ENCODE measurements at places on chromosomes 1 and 21.

DNA sequence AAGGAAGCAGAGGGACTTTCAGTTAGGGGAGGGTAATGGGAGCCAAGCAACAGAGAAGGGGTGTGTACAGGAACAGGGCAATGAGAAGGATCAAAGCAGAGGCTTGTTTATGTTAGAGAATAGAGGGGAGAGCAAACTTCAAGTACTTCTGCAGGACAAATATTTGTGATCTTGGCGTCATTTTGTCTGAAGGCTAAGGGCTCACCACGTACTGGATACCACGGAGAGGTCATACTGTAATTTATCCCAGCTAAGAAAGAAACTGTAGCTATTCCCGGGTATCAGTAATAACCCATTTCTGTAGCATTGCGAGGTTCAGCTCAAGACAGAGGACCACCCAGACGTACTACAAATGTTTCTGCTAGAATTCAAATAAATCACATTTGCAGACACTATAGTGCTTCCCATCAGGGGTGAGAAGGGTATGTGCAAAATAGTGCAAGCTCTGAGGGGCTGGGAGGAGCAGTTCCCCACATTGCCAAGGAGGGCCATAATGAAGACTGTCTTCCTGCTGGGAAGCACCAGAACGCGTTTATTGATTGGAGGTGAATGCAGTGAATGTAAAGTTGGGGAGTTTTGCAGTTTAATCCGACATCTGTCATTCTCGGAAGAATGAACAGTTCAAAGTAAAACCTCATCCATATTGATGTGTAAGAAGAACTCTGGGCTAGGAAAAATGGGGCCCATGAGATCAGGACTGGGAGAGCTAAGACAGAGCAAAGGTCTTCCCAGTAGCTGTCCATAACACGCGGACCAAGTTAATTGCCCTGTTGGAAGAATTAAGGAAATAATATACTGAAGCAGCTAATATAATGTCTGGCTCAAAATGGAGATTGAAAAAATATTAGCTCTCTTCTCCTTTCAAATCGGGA is 136.9 kb downstream of the RWDD3 start:
- DNase-seq, result no peak

DNA sequence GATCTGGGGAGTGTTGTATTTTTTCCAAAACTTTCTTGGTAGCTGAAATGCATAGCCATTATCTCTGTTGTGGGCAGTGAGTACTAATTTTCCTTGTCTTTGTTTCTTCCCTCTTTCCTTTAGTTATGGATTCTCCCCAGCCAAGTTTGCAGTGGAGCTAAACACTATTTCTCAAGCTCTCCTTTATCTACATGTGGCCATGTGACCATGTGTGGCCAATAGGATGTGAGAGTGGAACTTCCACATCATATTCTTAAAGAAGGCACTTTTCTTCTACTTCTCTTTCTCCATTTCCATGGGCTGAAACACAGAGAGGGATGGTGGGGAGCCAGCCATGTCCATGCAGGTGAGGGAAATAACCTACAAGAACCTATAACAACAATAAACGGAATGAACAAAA is 230.8 kb downstream of the CTH start:
- DNase-seq, result no peak

GRCh38 chr1:27154469-27154990 is 395 bp downstream of the SLC9A1 start:
- DNase-seq, result no peak

GRCh38 chr1:11693024-11693590 is 1.6 kb downstream of the DRAXIN start:
- DNase-seq, result no peak

DNA sequence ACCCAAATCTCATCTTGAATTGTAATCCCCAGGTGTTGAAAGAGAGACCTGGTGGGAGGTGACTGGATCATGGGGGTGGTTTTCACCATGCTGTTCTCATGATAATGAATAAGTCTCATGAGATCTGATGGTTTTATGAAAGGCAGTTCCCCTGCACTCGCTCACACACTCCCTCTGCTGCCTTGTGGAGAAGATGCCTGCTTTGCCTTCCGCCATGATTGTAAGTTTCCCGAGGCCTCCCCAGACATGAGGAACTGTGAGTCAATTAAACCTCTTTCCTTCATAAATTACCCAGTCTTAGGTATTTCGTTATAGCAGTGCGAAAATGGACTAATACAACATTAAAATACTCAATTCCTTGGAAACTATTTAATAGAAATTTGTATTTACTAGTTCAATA is 99.2 kb downstream of the PROX1 start:
- no peak for DNase-seq

- DNase-seq, result no peak
These were observed 131.6 kb downstream of the LHX8 start for GRCh38 chr1:75265792-75266191.

DNA sequence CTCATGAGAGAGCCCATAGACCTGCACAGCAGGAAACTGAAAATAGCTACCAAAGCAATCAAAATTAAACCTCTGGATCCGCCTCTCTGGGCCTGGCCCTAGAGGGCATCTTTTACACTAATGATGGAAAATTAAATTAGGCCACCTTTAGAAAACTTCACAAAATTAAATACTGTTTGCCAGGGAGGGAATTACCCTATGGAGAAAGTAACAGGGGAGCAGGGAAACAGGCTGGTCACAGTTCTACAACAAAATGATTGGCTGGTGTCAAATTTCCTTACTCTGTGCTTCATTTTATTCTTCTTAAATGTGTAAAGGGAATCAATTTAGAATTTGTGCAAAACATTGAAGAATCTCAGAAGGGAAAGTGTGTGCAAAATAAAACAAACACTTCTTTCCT is 62.4 kb downstream of the SPATA46 start:
- DNase-seq, result no peak

GRCh38 chr1:163436140-163436812 is 114.5 kb downstream of the NUF2 start:
- no peak for DNase-seq

DNA sequence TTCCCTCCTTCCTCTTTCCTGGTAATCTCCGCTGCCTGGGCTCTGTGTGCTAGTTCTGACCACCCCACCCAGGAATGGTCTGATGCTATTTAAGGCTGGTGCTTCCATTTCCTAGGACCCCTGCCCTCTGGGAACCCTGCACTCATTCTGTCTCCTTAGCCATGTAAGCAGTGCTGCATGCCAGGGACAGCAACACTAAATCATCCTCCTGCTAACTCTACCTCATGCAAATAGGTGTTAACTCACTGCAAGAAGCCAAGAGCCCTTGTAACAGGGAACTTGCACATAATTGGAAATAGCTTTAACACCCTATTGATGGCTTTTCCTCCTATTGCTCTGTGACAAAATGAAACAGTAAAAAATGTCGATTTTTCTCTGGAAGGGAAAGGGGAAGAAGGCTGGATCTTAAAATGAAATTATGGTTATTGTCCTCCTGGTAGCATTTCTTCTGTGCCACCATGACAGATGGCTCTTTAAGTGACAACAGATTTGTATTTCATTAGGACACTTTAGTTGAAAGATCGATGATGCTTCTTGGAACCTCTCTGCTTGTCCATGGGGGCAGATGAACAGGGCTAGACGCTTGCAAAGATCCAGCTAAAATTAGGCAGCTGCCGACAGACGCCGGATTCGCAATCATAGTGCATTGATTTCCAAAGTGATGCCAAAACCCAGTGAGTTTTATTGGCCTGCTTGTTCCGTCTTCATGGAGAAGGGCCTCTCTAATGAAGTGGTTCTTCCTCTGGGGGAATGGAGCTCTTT is 551.7 kb downstream of the MATN1 start:
- no peak for DNase-seq

DNA sequence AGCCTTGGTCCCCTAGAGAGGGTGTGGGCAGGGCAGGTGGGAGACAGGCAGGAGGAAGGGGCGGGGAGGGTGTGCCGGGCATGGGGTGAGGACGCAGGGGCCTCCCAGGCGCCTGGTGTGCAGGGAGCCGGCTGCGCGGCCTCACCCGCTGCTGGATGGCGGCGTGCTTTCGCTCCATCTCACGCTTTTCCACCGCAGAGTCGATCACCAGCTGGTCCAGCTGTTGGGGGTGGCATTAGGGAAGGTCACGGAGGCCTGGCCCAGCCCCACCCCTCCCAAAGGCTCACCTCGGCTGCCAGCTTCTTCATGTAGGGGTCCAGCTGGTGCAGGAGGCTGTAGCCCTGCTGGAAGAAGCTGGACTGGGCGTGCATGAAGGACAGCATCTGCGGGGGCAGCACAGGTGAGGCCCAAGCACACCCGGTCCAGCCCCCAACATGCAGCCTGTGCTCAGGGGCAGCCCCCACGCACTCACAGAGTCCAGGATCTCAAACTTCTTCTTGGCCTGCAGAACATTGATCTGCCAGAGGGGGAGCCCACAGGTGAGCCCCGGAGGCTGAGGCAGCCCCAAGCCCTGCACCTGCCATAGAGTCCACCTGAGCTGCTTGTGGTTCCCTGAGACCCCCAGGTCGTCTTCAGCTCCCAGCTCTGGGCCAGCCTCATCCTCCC is 7.9 kb downstream of the ACAP3 start:
- DNase-seq, result no peak

DNA sequence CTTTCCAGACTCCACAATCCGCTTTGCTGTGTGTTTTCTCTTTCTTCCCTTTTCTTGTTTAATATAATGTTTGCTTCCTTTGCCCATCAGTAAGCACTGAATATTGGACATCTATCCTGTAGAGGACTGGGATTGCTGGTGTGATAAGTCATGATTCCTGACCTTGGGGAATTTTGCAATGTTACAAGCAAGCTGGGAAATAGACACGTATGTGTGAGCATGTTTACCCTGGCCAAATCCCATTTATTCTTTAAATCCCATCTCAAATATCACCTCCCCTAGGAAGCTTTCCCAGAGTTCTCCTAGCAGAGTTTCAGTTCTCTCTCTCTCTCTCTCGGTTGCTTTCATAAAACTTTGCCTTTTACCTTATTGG is 155.3 kb downstream of the ROR1 start:
- no peak for DNase-seq

- DNase-seq, result no peak
These were observed 110.8 kb upstream of the ADGRL4 start for GRCh38 chr1:79117376-79117775.

DNA sequence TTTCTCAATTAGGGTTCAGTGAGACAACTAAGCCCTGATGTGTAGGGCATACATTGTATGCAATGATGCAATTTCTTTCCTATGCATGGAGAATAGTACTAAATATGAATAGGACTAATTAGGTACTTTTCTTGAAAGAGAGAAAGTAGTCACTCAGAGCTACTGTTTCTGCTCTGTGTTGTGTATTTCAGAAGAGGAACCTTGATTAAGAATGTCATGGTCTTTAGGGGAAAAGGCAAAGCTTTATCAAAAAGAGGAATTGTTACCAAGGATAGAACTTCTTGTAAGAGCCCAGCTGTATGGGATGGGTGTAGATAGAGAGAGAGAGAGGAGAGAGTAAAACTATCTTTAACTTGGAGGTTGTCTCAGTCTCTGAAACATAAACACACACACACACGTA is 49.1 kb downstream of the HLX start:
- DNase-seq, result no peak

DNA sequence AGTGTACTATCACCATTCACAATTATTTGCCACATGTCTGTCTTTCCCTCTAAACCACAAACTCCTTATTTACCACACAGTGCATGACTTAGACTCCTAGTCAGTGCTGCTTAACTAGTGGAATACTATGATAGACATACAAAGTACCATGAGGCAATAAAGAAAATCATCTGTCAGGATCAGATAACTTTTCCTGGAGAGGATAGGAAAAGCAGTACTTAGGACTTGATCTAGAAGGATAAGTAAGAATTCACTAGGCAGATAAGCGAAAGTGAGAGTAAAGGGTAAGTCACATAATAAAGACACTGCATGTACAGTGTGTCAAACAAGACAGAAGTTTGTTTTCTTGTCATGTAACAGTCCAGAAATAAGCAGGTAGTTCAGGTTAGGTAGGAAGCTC is 21.2 kb upstream of the TSPAN1 start:
- DNase-seq, result no peak

GRCh38 chr1:2384941-2385481 is 6.3 kb downstream of the MORN1 start:
- DNase-seq, result no peak

DNA sequence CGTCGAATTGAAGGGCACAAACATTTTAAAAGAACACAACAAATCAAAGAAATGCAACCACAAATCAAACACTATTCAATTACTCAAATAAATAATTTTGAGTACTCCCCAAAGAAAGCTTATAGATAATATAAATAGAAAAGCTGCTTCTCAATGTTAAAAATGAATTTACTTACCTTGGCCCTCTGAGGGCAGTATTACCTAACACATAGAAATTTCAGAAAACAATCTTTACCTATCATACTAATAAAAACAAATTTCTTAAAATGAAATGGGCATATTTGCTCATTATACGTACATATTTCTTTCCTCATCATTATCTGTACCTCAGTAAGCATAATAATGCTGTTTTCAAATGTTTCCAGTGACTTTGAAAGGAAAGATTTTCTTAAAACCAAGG is 141.8 kb downstream of the AKT3 start:
- DNase-seq, result no peak

- no peak for DNase-seq
These were observed 10.1 kb upstream of the SAMD11 start for GRCh38 chr1:913491-914130.

GRCh38 chr1:113875714-113876113 is 4.2 kb upstream of the PTPN22 start:
- no peak for DNase-seq

- no peak for DNase-seq
These were observed 761.4 kb upstream of the TPTE start for GRCh38 chr21:9759972-9760371.

DNA sequence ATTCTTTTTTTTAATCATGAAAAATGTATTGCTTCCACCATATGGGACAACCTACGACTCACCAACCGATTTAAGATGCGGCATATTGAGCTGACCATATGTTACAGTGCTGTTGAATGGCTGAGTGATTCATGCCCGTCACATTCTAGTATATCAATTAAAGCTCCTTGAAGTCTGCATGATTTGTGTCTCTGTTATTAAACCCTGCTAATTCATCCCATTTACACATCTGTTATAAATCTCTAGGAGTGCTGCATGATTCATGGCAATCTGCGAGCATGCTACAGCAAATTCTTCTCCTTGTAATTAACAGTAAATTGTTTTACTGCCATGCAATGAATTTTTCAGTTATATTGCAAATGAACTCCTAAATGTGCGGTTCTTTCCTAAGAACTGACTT is 239.8 kb downstream of the USH2A start:
- DNase-seq, result no peak

DNA sequence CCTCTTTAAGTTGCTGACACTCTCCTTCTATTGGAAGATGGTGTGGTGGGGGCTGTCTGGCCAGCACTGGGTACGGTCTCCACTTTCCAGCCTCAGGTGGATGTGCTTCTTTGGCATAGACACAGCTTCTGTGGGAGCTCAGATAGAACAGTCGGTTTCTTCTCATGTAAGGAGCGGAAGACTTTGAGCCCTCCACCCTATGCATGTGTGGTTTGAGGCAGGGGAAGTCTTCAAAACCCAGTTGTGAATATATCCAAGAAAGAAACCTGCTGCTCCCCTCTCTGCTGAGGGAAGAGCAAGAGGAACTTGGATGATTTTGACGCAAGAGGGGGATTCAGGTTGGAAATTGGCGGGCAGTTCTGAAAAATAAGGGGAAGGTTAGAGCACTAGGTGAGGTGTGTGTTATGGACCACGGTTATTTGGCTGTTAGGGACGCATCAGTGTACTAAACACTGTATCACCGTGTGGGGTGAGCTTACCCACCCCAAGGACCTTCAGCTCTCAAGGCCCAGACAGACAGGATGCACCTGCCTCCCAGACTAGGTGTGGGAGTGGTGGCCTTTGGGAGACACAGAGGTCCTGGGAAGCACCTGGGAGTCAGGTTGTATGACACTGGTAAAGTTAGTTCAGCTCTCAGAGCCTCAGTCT is 36.2 kb downstream of the IL6R start:
- no peak for DNase-seq
